Lung microvascular endothelial cell (primary cell): ENCODE measurements at places on chromosomes 6 and 20.

DNA sequence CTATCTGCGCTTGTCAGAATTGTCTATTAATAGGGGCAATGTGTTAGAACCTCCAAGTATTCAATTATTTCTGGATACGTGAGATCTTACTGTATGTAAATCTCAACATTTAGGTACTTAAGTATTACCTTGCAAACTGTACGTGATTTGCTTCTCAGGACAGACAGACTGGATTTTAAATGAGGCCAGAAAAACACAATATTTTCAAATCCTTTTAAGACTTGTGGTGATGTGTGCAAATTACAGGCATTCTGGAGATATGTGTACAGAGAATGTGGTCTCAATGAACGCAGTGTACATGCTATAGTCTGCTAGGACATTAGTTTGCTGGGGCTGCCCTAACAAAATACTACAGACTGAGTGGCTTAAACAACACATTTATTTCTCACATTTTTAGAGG is 16.9 kb downstream of the CCR6 start:
- DNase-seq = no peak

- peak; percentile 61 for DNase-seq
Measured at GRCh38 chr6:56230976-56231566, 16.3 kb downstream of the COL21A1 start.

GRCh38 chr20:31440012-31440659 is at the start of gene DEFB123:
Gene DEFB123 (plus strand): TSS chr20:31440632. CDS start chr20:31440699, 67 bp downstream.
- DNase-seq = no peak

DNA sequence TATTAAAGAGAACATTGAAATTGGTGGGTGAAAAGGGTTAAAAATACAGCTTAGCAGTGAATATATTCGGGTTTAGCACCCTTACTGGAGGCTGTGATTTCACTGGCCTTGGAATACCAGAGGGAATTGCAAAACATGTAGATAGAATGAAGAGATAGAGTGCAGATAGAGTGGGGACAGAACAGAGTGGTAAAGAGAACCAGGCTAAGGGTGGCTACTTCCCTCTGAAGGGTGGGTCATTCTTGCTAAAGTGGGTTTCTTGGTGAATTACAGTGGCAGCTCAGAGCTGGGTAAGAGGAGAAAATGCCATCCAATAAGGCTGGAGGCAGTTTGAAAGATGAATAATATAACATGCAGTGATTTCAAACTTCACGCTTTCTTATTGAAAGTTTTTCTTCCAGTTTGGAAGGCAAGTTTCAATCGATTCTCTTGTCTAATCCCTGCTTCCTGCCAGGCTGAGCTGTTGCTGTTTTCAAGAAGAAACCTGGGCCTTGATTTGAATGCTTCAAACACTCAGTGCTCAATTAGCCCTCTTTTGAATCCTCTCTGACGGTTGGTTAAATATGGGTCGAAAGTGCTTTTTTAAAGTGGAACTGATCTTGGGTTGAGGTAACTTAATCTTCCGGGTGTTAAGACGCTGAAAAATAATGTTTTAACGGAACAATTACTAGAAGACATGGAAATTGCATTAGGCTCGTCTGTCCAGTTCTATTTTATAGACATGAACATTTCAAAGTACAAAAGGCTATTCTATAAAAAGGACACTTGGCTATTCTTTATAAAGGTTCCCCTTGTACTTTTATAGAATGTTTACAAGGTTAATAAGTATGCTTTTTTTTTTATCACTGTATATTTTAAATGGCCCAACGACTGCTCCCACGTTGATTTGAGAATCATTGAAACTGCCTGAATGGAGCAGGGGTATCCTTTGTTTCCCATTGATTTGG is 203.3 kb downstream of the BCAS1 start:
- DNase-seq = no peak

DNA sequence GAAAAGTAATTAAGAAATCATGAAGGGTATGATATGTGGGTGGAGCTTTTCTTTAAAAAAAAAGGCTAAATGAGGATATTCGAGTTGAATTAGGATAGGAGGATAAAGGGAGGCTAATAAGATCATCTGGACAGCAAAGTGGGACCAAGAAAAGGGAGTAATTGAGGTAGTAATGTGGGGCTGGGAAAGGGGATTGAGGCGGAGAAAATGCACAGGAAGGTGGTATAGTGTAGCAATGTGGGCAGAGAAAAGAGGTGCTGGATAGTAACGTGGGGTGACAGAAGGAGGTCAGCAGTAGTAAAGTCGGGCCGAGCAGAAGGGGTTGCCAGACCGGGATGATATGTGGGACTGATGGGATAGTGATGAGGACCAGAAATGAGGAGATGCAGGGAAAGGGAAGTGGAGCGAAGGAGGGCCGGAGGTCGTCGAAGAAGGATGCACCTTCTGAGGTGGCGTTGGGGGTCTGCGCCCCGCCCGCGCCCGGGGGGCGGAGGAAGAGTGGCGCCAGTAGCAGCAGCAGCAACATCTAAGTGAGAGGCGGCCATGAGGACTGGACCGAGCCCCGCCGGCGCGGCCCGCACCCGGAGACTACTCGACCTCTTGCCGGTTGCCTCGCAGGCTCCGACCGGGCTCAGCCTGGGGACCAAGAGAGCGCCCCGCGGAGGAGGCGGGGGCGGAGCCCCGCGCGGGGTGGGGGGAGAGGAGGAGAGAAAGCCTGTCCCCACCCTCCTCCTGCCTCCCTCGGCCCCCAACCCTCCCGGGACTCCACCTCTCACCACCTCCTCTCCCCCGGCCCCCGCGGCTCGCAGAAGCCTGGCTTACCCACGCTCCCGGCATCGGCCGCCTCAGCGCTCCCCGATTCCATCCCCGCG is 887 bp downstream of the GABBR1 start:
- DNase-seq = peak; percentile 54

DNA sequence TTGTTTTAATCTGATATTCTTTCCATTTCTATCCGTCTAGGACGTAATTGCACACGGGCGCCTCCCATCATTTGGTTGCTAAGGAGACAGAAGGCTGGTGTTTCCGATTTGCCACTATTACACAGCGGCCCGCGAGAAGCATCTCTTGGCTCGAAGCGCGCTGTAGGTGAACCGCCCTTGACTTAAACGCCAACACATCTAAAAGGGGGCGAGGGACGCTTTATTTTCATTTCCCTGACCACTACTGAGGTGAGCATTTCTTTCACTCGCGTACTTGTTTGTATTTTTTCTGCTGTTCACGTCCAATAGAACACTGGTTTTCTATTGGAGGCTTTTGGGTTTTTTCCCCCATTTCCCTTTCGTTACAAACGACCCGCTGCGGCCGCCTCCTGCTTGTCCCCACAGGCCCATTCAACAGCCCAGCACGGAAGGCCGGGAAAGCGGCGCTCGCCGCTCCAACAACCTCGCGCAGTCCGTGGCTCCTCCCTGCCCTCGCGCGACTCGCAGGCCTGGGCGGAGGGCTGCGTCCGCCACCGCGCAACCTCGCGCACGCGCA is 505 bp upstream of the WRNIP1 start:
- DNase-seq = peak; percentile 81

DNA sequence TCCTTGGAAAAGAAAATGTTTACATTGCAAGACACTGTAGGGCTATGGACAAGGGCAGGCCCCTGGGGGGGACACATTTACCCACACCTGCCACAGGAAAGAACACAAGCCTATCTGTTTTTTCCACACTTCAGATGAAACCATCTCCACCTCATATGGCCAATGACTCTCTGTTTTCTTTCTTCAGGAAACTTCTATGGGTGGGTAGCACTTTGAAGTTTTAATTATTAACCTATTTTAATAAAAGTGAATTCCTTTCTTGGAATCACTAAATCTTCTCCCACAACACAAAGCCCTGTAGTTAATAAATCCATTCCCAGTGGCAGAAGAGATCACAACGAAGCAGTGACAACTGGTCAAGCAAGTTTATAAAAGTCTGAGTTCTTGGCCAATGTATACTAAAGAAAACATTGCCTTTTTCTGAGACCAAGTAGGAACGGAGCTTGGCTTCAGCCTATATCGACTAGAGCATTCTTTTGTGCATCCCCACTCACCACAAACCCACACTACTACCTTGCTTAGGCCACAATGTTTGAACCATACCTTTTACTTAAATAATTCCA is 125.1 kb upstream of the CARMIL1 start:
- DNase-seq = no peak

GRCh38 chr6:6602262-6602661 is 13.7 kb downstream of the LY86 start:
- no peak for DNase-seq

DNA sequence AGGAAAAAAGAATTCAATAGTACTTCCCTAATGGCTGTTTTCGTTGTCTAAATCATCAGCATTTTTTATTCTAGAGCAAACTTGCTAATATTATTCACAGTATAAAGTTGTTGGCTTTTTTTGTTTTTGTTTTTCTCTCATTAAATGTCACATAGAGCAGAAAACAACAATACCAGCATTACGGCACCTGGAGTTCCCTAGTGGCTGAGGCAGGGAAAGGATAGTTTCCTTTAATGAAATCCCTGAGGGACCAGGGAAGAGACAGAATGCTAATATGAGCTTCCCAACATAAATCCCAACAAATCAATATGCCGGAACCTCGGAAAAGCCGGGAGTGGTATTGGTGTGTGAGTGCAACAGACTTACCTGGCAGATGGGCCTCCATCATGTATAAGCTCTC is 235.2 kb upstream of the ASCC3 start:
- no peak for DNase-seq

DNA sequence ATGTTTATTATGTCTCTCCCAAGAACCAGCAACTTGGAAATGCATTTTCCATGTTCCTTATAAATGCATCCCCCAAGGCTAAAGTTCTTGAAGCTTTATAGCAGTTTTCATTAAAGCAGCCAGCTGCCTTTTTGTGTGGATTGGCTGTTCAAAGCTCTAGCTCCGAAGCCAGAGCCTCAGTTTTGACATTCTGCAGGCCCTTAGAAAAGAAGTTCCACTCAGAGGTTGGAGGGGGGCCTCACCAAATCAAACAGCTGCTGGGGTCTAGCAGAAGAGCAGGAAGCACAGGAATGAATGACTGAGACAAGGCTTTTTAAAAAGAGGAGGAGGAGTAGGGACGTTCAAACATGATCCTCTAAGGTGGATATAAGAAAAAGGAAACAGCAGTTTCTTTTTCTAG is 4.2 kb upstream of the POU3F2 start:
- DNase-seq = no peak

DNA sequence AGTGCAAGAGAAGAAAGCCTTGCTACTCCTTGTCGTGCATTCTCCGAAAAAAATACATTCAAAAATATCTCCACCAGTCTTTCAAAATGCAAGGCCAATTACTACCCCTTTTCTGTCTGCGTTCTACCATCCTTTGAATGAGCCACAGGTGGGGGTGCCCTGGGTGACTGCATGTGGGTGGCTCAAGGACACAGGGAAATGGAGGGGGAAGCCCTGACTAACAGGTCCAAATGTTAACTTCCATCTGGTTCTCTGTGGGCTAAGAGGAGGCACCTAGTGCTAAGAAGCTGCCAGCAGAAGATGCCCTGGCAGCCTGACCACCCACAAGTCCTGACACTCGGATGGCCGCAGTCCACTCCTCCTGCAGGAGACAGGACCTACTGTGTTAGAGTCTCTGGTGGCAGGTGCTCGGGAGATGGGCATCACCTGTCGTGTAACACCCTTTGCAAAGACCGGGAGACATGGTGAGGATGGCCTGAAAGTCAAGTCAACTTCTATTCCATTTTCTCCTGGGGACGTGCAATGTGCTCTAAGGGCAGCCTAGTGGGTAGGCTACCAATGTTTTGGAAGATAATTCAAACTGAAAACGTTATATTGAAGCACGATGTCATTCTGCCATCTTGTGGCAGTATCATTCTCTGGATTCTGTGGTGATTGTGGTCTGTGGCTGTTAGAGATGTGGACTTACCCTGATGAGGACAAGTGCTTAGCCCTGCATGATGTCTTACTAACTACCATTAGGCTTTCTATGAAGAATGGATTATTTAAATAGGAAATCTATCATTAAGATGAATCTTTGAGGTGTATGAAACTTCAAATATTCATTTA is 27.4 kb upstream of the IGF2R start:
- DNase-seq = peak; percentile 49
